ENCODE measurements at places on chromosomes 7 and 10.

DNA sequence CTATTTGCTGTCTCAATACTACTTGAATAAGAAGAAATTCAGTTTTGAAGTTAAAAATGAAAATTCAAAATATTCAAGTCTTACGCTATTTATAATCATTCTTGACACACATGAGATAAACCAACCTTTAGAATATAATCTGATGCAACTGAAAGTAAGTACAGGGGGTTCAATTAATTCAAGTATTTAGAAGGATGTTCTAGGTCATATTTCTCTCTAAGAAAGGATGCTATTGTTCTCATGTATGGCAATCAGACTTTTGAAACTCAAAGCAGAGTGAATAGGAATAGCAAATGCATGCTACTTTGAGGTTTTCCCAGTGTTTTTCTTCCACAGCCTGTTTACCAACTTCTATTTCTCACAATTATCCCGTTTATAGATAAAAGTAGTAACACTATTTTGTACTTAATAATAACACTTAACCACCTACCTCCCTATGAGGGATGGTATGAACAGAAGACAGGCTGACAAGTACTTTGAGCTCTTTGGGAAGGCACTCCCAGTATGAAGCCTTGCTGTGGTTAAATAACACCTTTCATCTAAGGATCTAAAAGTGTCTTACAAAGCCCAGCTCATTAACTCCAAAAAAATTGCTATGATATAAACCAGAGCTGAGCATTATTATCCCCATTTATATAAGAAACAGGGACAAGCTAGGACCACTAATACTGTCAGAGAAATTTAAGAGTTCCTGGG lies 18.0 kb upstream of the SPOCK2 start:
- DNase-seq = no peak

DNA sequence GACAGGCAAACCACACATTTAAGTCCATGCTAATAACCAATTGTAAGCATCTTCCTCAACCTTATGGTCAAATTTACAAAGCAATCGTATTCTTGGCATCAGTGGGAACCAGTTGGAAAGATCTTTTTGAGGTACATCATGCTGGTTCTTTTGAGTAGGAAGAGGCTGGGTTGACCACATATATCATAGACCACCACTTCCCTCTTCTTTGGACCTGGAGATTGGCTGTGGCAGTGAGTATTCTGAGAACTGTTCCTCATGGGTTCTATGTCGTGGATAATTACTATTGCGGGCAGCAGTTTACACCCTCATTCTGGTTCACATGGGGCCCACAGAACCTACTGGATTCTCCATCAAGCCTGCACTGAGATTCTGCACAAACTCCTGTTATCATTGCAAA lies 35.5 kb upstream of the C1GALT1 start:
- DNase-seq = no peak

- no peak for DNase-seq
These were observed 38.6 kb downstream of the MAP3K8 start for GRCh38 chr10:30472414-30473155.

DNA sequence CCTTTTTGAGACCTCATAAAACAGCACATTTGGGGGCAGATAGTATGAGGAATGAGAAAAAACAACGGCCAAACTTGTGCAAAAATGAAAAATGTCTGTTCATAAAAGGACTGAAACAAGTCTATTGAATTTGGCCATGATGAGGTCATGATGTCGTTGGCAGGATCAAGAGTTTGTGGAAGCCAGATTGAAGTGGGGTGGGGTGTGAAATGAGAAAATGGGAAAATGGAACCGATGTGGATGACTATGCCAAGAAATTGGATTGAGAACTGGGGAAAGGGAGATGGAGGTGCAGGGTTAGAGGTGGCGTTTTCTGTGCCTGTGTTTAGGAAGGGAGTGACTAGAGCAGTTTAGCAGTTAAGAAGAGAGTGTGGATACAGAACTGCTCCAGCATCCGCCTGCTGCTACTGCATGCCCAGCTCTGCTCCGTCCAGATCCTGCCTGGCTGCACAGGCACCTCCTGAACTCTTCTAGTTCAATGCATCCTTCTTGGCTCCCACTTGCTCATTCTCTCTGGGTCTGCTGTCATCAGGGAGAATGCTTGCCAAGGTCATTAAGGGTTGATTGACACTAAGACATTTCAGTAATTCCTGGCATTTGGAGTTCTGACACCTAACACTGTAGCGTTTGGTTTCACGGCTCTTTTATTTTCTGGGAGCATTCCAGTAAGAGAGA lies 111.9 kb downstream of the GALNT17 start:
- DNase-seq = no peak

- DNase-seq = no peak
These were observed 171.2 kb downstream of the SGMS1 start for GRCh38 chr10:50452603-50453002.

DNA sequence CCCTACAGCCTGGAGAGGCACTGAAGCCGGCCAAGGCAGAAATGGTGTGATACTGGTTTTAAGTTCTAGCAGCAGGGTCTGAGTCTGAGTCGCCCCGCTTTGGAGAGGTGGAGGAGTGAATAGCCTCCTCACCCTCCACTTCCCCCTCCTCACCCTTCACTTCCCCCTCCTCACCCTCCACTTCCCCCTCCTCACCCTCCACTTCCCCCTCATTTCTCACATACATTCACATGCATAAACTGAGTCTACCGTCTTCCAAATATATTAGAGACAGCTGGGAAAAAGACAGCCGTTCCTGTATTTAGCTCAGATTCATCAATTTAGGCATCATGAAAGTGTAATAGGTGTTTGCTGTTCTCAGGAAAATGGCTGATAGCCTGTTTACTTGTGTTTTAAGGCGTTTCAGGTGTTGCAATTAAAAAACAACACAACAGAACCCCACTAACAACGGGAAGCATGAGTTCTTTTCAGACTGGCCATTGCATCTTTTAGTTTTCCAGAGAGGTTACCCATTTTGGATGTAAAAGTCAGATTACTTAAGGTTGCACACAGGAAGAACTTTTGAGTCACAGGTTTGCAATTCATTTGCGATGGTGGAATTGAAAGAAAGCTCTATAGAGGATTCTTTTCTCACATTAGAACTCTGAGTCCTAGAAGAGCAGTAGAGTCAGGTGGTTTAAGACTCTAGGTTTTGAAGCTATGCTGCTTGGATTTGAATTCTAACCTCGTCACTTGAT lies 861 bp downstream of the NRBF2 start:
- DNase-seq = no peak
